Stimulated activated CD4-positive, alpha-beta T cell treated with anti-CD3 and anti-CD28 coated beads, Interleukin-4, amount 100 ng/mL, for 48 hours (primary cell): ENCODE measurements at places on chromosomes 7 and 10.

GRCh38 chr10:27188897-27189296, 33.7 kb downstream of the MASTL start:
- DNase-seq: no peak

- DNase-seq: no peak
These were observed 9.3 kb upstream of the PRSS1 start for GRCh38 chr7:142739923-142740492.

DNA sequence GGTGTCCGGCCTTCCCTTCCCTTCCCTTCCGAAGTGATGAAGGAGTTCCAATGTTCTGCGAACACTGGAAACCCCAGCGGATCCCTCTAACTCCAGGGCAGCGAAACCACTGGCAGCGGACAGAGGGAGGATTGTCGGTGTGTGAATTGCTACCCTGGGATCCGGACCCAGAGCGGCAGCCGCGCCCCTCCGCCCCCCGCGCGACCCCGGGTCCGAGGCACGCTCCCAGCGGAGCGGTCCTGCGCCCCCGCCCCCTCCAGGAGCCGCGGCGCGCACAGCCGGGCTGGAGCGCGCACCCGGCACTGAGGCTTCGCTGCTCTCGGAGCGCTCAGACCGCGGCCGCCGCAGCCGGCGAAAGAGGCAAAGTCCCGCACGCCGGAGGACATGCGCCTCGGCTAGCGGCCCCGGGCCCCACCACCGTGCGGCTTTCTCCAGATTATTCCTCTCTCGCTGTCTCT, at the start of gene PTPRZ1:
Gene PTPRZ1 (plus strand): TSS at position 331 of the 458 bp plus-strand sequence. CDS start 339 bp downstream, outside the sequence.
- DNase-seq: no peak

DNA sequence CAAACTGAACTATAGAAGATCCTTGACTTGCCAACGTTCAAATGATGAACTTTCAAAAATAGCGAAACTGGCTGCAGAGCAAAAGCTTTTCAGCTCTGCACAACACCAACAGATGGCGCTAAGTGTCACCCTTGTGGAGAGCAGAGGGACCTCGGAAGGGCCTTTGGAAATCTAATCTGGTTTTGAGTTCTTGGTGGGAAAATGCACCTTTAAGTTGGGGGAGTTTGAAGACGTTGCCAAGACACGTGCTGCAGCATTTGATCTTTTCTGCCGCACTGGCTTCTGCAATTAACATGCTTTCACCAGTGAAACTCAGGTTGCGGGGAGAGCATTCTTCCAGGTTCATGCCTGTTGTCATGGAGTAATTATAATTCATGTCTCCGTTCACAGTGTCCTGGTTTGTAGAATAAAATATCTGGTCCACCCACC, 26.3 kb upstream of the WDR11 start:
- peak; percentile 4 for DNase-seq

GRCh38 chr7:157400171-157400860, 63.5 kb downstream of the DNAJB6 start:
- DNase-seq: no peak

GRCh38 chr10:80444124-80444523, 10.0 kb upstream of the TSPAN14 start:
- DNase-seq: no peak

DNA sequence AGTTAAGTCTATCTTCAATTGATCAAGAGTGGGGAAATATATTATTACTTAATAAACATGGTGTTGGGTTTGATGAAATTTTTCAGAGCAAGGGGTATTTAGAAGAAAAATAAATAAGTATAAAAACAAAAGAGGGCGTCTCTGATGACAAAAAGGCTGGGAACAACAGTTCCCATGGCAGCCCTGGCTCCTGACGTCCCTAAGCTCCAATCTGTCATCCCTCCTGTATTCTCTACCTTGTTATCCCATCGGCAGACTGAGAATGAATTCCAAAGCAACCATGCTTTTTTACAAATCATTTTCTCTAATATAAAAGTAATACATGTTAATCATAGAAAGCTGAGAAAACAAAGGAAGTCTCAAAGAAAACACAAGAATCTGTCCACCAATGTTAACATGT, 55.5 kb downstream of the SORBS1 start:
- DNase-seq: no peak

- DNase-seq: no peak
These were observed 5.2 kb downstream of the RET start for GRCh38 chr10:43082087-43082486.

- DNase-seq: no peak
These were observed 10.3 kb upstream of the OCM start for GRCh38 chr7:5870311-5870710.
